Central memory CD4-positive, alpha-beta T cell (primary cell): ENCODE measurements at places on chromosomes 11 and 22.

DNA sequence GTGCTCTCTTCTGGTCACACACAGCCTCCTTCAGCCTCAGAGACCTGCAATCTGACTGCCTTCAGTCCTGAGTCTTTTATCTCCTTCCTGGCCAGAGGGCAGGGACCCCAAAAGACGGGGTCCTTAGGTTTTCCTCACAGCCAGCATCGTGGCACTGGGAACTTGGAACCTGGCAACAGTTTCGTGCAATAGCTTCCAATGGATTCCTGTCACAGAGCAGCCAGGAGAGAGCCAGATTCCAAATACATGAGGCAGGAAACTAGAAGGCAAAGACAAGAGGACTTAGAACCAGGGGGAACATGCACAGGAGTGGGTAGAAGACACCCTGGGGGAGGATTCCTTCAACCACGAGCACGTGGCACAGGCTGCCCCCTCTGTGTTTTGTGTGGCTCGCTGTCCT, 48.6 kb downstream of the C11orf91 start:
- DNase-seq = no peak

GRCh38 chr11:112477152-112477551, 216.5 kb upstream of the PLET1 start:
- no peak for DNase-seq

DNA sequence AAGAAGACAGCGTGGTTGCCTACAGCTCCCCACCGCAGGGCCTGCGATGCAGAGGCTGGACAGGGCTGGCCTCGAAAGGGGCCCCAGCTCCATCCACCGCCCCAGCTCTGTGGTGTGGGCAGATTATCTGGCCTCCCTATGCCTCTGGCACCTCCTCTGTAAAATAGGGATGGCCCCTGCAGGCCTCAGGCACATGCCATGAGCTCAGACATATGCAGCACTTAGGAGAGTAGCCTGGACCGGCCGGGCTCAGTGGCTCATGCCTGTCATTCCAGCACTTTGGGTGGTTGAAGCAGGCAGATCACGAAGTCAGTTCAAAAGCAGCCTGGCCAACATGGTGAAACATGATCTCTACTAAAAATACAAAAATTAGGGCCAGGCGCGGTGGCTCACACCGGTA, 7.4 kb downstream of the APOBEC3D start:
- DNase-seq = no peak

DNA sequence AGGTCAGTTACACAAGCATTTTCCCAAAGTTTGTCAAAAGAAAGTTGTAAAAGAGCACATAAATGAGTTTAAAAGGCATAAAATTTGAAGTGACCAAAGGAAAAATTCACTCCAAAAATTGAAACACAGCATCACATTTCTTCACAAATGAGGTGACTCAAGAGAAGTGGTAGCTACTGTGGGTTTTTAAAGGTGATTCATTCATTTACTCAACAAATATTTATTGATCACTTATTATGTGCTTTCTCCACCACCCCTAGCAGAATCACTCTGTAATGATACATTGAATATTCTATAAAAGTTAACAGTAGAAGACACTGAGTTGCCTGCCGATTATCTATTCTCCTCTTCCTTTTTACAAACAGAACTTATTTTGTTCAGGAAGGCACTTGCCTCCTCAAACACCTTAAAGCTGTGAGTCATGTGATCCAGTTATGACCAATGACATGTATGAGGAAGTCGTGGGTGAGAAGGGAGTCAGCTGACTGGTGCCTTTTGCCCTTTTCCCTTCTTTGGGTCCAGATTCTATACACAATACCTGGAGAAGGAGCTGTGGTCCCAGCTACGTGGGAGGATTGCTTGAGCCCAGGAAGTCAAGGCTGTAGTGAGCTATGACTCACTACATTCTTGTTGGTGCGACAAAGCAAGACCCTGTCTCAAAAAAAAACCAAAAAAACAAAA, 67.7 kb upstream of the CLNS1A start:
- DNase-seq = no peak

- DNase-seq = no peak
Observed at GRCh38 chr22:40077646-40078016, 82.9 kb downstream of the FAM83F start.

DNA sequence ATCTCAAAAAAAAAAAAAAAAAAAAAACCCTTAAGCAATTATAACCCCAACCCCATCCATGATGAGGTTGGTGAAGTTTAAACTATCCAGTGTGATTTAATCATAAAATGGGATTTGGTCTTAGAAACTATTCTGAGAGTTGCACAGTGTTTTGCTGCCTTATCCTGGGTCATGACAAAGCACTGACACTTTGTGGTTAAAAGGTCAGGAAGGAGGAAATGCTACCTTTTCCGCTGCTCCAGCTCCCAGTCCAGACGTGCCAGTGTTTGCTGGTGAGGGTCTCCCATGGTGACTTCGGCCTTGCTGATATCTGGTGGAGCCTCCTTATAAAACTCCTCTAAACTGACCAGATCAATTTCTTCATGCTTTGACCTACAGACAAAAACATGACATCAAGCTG, 14.5 kb downstream of the THOC5 start:
- DNase-seq = no peak
